A673 (cell line): ENCODE measurements at places on chromosomes 1 and 21. TPM values are rescaled to one million over a fixed set of nuclear protein-coding genes. Genes with fewer than 3 reads are reported as not detected.

GRCh38 chr1:22828484-22829308 is 118.1 kb downstream of the EPHB2 start:
- H3K4me1 ChIP-seq = no peaks in the 10 kb centered on the region
- H3K27me3 ChIP-seq = no peaks in the 10 kb centered on the region
- H3K4me3 ChIP-seq = no peak overlapping the region
- no peak for DNase-seq
- H3K36me3 ChIP-seq = no peaks in the 10 kb centered on the region

- H3K36me3 ChIP-seq = no peaks in the 10 kb centered on the region
- DNase-seq = no peak
- no peak overlapping the region for H3K4me3 ChIP-seq
- no peaks in the 10 kb centered on the region for H3K4me1 ChIP-seq
Observed at GRCh38 chr1:12056331-12056841, 6.7 kb upstream of the TNFRSF8 start.

- no peak overlapping the region for H3K27ac ChIP-seq
- no peaks in the 10 kb centered on the region for H3K4me1 ChIP-seq
- no peaks in the 10 kb centered on the region for H3K27me3 ChIP-seq
- no peak overlapping the region for H3K4me3 ChIP-seq
Observed at GRCh38 chr1:163737261-163737660, 415.5 kb downstream of the NUF2 start.

DNA sequence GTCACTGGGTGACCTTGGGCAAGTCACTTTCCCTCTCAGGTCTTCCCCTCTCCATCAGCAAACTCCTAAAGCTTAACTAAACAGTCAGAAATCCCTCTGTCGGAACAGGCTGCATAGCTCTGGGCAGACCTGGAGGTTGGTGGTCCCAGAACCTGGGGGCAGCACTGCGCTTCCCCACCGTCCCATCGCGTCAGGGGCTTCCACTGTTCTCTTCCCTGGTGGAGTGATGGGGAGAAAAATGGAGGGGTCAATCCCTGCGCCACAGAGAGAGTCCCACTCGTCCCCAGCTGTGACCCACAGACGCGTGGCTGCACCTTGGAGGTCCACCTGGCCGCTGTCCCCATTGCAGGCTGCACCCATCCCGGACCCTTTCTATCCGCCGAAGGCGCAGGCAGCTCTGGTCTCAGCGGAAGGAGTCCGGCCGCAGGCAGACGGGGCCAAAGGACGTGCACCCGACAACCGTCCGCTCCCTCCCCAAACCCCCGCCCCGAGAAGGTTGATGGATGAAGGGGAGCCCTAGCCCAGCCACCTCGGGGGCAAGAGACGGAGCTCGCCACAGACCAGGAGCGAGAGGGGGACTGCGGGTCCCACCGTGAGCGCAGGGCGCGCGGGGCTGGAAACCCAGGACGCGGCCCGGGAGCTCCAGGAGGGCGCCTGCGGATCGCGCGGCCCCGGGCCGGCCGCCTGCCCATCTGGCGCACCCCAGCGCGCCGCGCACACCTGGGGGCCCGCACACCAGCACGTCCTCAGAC is 588 bp upstream of the WNT3A start:
- no peak for DNase-seq
- no peak overlapping the region for H3K27ac ChIP-seq
- no peak overlapping the region for H3K4me3 ChIP-seq
- H3K27me3 ChIP-seq = peaks cover 92% of the 10 kb centered on the region

GRCh38 chr1:20485527-20486456 is at the start of gene CAMK2N1:
Gene CAMK2N1 (minus strand): TSS chr1:20486210. CDS start chr1:20485379, 831 bp downstream.
- H3K36me3 ChIP-seq = no peaks in the 10 kb centered on the region
- peak within 1 kb of the TSS; percentile 54 for H3K4me3 ChIP-seq
- DNase-seq = peak; percentile 35
- H3K27ac ChIP-seq = no peak within 1 kb of the TSS
- H3K4me1 ChIP-seq = peaks cover 10% of the 10 kb centered on the region
- peaks cover 87% of the 10 kb centered on the region for H3K27me3 ChIP-seq

DNA sequence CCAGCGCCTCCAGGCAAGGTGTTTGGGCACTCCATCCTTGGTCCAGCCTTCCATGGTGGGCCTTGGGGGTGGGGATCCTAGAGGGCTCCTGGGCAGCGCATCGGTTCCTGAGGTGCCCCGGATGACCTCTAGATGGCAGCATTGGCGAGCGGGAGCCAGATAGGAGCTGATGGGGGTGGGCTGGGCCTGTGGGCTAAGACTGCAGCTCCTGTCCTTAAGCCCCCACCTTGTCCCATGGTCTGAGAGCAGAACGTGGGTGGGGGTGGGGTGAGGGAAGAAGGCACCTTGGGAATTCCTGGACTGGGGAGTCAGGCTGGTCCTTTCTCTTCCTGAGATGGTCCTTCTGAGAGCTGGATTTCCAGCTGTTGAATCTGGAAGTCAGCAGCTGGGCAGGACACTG is 93.4 kb upstream of the CSF3R start:
- H3K4me1 ChIP-seq = no peaks in the 10 kb centered on the region
- peak; percentile 69 for DNase-seq
- H3K27ac ChIP-seq = no peak overlapping the region

DNA sequence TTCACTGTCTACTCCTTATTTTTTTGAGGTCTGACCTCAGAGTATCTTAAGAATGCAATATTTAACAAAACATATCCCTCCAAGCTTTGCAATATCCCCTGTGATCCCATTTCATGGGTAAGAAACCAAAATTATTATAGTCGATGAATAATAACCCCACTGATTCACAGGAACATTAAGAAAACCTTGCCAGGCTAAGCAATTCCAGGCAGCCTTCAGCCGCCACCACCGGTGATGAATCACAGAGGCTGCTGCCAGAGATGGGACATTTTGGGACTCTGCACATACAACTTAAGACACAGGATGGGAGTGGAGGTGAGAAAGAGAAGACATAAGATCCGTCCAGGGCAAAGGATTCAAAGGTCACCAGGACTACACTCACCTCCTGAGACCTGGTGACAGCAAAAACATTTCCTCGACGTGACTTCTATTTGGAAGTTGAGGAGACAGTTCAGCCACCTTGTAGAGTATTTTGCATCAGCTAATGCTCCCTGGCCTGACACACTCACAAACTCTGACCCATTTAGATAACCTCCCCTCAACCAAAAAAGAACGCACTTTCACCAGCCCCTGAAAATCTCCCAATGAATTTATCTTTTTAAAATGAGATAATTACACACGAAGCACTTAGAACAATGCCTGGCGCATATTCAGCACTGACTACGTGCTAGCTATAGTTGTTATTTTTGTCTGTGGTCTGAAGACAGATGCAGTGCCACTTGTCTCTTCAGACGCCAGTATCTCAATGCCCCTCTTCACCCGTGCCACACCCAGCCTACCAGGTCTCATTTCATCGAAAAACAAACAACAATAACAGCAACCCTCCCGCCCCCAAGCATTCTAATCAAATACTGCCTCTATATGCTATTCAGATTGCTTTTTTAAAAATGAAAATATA is 17.8 kb upstream of the OVAAL start:
- no peak overlapping the region for H3K27ac ChIP-seq
- no peaks in the 10 kb centered on the region for H3K36me3 ChIP-seq
- H3K27me3 ChIP-seq = no peaks in the 10 kb centered on the region
- no peaks in the 10 kb centered on the region for H3K4me1 ChIP-seq
- H3K4me3 ChIP-seq = no peak overlapping the region
- no peak for DNase-seq

DNA sequence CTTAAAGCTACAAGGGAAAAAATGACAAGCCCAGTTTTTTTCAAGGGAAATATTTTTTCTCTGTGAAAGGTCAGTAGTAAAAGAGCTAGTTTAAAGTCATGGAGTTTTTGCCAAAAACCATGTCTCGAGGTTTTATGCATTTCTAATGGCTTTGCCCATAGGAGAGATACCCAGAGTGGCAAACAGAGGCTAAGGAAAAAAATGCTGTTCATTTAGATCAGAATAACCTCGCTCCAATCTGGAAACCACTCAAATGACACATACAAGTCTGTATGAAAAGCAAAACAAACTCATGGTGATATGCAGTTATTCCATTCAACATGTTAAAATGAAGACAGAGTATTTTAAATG is 36.9 kb upstream of the EDEM3 start:
- H3K27ac ChIP-seq = no peak overlapping the region
- no peaks in the 10 kb centered on the region for H3K36me3 ChIP-seq
- H3K27me3 ChIP-seq = no peaks in the 10 kb centered on the region
- H3K4me3 ChIP-seq = no peak overlapping the region
- peaks cover 27% of the 10 kb centered on the region for H3K4me1 ChIP-seq

DNA sequence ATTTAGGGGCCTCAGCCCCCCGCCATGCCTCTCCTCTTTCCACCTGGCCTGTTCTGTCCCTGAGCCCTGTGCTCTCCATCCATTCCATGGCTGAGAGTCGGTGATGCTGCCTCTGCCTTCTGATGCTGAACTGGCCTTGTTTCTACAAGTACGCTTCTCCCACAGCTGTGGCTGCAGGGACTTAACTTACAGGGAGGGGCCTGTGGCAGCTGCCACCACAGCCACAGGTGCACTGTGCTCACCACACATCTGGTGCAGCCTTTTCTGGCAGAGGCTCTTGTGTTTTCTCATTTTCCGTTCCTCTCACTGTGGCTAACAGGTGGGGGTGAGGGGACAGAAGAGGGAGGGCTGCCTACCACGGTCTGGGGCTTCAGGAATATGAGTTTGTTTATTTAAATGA is 4.2 kb downstream of the FMO1 start:
- no peaks in the 10 kb centered on the region for H3K36me3 ChIP-seq
- DNase-seq = no peak
- H3K27me3 ChIP-seq = no peaks in the 10 kb centered on the region
- H3K4me3 ChIP-seq = no peak overlapping the region
- H3K4me1 ChIP-seq = peaks cover 4% of the 10 kb centered on the region

- peaks cover 69% of the 10 kb centered on the region for H3K4me1 ChIP-seq
- no peaks in the 10 kb centered on the region for H3K36me3 ChIP-seq
- peak within 1 kb of the TSS; percentile 21 for H3K4me3 ChIP-seq
- H3K27ac ChIP-seq = peak within 1 kb of the TSS; percentile 48
- peak; percentile 62 for DNase-seq
- H3K27me3 ChIP-seq = no peaks in the 10 kb centered on the region
Observed at GRCh38 chr1:193185901-193186731, at the start of gene B3GALT2. Gene B3GALT2 (minus strand): TSS chr1:193186613. CDS start chr1:193181562, 5,051 bp downstream.

DNA sequence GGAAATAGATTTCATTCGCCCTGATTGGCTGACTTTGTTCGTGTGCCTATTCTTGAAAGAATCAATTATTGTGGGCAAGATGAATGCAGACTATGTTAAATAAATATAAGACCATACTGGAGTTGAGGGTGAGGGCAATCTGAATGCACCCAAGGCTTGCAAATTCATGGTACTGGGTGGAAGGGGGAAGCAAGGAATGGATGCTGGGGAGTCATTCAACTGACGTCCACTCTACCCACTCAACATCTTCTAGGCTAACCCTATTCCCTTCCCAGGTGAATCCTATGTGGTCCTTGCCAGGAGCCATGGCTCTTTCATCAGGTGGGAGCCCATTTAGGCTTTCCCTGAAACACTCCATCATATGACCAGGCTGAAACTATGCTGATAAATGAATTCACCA is 5.7 kb upstream of the CYP4B1 start:
- DNase-seq = no peak
- H3K27ac ChIP-seq = no peak overlapping the region
- no peaks in the 10 kb centered on the region for H3K36me3 ChIP-seq
- no peaks in the 10 kb centered on the region for H3K4me1 ChIP-seq
- peaks cover 27% of the 10 kb centered on the region for H3K27me3 ChIP-seq

- no peaks in the 10 kb centered on the region for H3K27me3 ChIP-seq
- peak overlapping the region; percentile 19 for H3K4me3 ChIP-seq
- peaks cover 46% of the 10 kb centered on the region for H3K4me1 ChIP-seq
- no peaks in the 10 kb centered on the region for H3K36me3 ChIP-seq
- no peak overlapping the region for H3K27ac ChIP-seq
Observed at GRCh38 chr1:921011-921837, 2.5 kb upstream of the SAMD11 start.

DNA sequence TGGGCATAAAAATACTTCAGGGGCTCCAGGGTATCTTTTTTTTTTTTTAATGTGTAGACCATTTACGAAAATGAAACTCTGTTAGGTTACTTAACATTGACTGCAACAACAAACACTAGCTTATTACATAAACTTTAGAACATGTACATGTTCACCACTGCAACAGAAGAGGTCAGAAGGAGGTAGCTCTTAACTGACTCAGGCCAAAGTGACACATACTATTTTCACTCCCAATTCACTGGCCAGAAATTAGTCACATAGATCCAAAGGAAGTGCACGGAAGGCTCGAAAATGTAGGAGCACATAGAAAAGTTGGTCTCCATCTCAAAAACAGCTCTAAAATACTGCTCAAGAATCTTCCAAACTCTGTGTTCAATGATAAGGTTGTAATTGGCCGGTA is 107.2 kb downstream of the AKT3 start:
- no peak for DNase-seq
- no peak overlapping the region for H3K4me3 ChIP-seq
- H3K27me3 ChIP-seq = no peaks in the 10 kb centered on the region
- no peak overlapping the region for H3K27ac ChIP-seq
- H3K36me3 ChIP-seq = no peaks in the 10 kb centered on the region

DNA sequence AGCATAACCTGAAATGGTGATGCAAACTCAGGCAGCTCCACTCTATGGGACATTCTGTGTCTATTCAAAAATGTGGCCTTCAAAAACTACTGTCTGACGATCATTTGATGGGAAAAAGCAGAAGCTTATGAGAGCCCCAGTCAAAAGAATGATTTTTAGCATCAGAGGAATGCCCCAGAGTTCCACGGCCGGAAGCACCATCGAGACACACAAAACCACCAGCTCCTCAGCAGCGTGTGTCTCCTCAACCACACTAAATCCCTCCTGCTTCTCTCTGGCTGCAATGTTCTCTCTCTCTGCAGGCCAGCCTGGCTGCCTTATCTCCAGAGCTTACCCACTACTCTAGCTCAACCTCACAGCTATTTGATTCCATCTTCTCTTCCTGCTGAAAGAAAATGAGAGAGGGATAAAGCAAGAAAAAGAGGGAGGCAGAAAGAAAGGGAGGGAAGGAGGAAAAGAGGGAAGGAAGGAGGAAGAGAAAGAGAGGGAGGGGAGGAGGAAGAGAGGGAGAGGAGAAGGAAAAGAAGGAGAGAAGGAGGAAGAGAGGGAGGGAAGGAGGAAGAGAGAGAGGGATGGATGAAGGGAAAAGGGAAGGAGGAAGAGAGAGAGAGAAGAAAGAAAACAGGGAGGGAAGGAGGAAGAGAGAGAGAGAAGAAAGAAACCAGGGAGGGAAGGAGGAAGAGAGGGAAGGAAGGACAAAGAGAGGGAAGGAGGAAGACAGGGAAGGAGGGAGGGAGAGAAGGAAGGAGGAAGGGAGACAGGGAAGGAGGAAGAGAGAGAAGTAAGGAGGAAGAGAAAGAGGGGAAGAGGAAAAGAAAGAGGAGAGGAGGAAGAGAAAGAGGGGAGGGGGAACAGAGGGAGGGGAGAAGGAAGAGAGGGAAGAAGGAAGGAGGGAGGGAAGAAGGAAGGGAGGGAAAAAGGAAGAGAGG is 33.5 kb upstream of the LAPTM5 start:
- no peak overlapping the region for H3K4me3 ChIP-seq
- peaks cover 6% of the 10 kb centered on the region for H3K27me3 ChIP-seq
- H3K36me3 ChIP-seq = no peaks in the 10 kb centered on the region
- no peak overlapping the region for H3K27ac ChIP-seq
- DNase-seq = no peak
- H3K4me1 ChIP-seq = peaks cover 4% of the 10 kb centered on the region

JTB gene
- total RNA-seq = 126 and 142 TPM in 2 replicates

OR2L2 gene
- 0.13 TPM in 1 of 2 replicates, not detected in the other for total RNA-seq

CEP170 gene
- 62.4 and 67.8 TPM in 2 replicates for total RNA-seq

OPRD1 gene
- 0.79 and 0.97 TPM in 2 replicates for total RNA-seq

UTP25 gene
- 8.9 and 11.5 TPM in 2 replicates for total RNA-seq

DIO1 gene
- total RNA-seq = not detected in 2 replicates

KRTAP19-3 gene
- not detected in 2 replicates for total RNA-seq
